LNCaP clone FGC (cell line): ENCODE measurements at places on chromosomes 12 and 14.

DNA sequence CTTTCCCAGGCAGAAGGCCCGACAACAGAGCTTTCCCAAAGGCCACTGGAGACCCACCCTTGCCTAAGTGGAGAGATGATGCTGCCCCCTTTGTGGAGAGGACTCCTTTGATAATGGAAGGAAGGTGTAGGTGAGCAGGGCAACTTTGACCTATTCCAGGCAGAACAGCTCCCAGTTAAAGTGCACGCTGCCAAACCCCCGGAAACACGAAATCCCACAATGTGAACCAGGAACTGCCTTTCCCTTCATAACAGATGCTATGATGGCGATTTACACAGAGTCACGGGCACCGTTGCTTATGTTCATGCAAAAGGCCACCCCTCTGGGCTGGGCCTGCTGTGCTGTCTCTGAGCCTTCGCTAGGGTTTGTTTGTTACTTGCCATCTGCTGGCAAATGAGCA, 34.6 kb downstream of the PRIMA1 start:
- no peak for DNase-seq

- DNase-seq: no peak
Observed at GRCh38 chr12:5514016-5514415, 82.1 kb downstream of the NTF3 start.

DNA sequence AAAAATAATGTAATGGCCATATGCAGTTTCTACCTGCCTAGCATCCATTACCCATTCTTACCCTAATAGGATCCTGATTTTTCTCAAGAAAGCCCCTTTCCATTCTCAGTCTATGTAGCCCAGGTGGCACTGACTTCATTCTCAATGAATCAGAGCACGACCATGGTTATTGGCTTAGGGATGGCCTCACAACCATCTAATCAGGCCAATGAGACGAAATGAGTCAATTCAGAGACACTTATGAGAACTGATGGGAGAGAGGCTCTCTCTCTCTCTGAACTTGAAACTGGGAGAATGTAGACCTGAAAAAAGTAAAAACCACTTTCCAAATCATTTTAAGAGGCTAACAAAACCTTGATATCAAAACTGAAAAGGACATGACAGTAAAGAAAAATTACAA, 45.3 kb upstream of the OXA1L start:
- no peak for DNase-seq

DNA sequence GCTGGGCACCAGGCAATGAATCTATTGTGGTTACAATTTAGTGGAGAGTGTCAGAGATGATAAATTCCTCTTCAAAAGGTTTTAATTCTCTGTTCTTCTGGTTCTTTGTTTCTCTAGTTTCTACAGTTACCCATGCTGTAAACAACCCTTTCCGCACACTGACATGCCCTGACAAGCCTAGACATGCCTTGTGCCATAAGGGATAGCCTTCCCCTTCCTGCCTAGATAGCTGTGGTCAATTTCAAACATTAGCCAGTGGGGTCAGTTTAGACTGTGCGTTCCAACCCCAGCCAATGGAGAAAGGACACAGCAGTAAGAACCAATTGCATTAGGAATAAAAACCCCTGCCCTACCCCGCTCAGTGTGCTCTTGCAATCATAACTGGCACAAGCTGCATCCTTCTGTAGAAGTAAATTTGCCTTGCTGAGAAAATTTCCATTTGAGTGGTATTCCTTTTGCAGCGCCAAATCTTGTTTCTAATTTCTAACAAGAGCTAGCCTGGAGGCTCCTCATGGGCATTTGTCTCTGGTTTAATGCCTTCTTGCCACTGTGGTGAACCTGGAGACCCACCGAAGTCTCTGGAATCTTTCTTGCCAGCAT, 6.4 kb downstream of the EDDM3A start:
- no peak for DNase-seq

DNA sequence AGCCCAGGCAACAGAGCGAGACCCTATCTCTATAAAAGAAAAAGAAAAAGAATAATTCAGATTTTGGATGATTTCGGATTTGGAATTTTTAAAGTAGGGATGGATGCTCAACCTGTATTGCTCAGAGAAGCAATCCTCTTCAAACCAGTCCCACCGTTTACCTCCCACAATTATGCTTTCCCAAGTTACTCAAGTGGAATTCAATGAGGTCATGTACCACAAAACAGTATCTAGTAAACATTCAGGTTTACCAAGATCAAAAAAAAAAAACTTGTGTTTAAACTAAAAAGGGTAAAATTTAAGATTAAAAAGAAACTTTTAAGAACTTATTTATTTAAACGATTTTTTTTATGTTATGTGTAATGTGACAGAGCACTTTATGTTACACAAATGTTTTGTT, 2.5 kb downstream of the KDM5A start:
- no peak for DNase-seq

GRCh38 chr14:75273272-75274049, 5.2 kb upstream of the FOS start:
- DNase-seq: no peak

- no peak for DNase-seq
Observed at GRCh38 chr12:98229540-98229924, 285.9 kb upstream of the TMPO start.

DNA sequence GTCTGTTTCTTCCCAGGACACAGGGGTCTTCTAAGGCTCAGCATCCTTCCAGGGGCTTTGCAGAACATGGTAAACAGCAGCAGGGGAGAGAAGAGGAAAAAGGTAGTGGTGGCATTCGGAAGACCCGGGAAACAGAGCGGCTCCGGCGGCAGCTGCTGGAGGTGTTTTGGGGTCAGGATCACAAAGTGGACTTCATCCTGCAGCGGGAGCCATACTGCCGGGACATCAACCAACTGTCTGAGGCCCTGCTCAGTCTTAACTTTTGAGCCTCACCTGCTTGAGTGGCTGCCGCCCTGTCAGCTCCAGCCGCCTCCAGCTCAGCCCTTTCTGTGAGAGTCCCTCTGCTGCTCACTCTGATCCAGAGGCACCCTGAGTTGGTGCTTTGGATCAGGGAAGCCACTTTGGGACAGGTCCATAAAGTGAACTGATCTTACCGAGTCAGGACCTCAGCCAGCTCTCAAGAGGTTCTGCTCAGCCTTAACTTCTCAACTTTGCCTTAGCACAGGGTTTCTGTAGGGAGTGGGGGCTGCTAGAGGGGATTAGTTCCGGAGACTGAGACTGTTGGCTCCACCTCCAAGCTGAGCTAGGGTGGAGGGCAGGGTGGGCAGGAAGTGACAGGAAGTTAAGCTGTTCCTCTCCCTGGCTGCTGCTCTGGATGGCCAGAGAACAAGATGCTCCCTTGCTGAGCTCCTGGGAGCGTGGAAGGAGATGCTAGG, 5.4 kb downstream of the SDR39U1 start:
- no peak for DNase-seq

GRCh38 chr12:103877934-103878510, 37.0 kb upstream of the NT5DC3 start:
- no peak for DNase-seq

GRCh38 chr14:65790172-65790815, 377.8 kb downstream of the FUT8 start:
- DNase-seq: no peak

GRCh38 chr14:68688872-68689371, 103.9 kb downstream of the ZFP36L1 start:
- no peak for DNase-seq
